ENCODE measurements at places on chromosomes 16 and 17.

- no peak for DNase-seq
Measured at GRCh38 chr16:88194397-88195268, 188.1 kb upstream of the ZNF469 start.

DNA sequence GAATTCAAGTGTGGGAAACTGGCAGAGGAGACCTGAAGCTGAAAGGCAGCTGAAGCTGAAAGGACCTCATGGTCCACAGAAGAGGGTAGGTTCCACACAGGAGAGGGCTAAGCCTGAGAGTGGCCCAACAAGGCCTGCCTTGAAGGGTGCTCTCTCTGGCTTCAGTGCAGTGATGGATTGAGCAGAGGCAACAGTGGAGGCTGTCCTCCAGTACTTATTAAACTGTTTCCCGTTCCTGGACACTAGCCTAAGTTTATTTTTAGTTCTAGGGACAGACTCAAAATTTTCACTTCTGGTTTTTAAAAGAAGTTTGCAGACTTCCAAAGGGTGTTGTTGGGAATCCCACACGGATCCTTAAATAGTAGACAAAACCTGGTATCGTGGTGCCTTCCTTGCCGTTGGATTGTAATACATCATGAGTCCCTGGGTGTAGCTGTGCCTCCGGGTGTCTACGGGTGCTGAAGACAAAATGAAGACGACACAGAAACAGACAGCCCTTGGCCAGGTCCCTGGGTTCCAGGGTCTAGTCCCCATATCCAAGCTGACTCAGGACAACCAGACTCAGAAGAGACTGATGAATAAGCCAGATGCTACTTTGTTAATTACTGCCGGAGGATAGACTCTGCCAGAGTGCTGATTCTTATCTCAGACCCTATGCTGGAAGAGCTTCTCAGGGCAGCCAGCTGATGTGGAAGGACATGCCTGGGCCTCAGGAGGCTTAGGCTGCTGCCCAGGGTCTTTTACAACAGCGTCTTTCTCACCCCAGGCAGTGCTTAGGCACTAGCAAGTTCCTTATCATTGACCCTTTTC lies 7.1 kb upstream of the CMTM4 start:
- DNase-seq = no peak

GRCh38 chr17:70855401-70856054 lies 686.2 kb downstream of the KCNJ2 start:
- no peak for DNase-seq

- DNase-seq = no peak
Measured at GRCh38 chr17:8948462-8948861, 17.0 kb downstream of the PIK3R5 start.

DNA sequence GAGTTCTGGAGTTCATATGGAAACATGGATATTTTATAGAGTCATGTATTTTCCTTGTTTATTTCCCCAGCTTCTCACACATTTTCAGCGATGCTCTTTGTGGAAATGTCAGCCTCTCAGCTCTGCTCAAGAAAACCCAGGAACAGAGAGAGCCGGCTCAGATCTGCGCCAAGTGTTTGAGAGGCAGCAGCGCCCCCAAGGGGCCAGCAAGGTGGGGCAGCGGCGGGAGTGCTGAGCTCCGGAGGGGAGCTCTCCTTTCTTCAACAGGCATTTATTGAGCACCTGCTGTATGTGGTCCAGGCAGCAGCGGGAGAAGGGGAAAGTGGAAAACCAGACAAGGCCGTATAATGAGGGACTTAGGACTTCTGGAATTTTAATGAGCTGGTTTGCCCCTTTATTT lies 421.1 kb upstream of the C16orf82 start:
- peak; percentile 8 for DNase-seq

GRCh38 chr17:6677158-6677831 lies 25.7 kb downstream of the C17orf100 start:
- DNase-seq = no peak

- no peak for DNase-seq
Measured at GRCh38 chr17:28926366-28926765, 23.5 kb upstream of the DHRS13 start.

- DNase-seq = no peak
Measured at GRCh38 chr17:3557768-3558583, at the start of gene TRPV3. TRPV3 (minus strand) TSS chr17:3557812; CDS start chr17:3554850, 2,962 bp downstream.

- DNase-seq = no peak
Measured at GRCh38 chr17:2946144-2946543, 117.3 kb downstream of the OR1D5 start.

DNA sequence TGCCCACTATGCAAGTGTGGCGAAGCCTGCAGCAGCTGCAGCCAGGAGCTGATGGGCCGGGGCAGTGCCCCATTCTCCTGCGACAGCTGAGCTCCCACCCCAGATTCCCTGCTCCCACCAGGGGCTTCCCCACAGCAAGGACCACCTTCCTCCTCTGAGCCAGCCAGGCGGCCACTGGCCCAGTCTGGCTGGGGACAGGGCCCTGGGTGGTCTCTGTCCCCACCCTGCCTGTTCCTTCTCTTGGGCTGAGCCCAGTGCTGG lies 5.6 kb upstream of the NPTX1 start:
- no peak for DNase-seq

GRCh38 chr16:14489460-14489859 lies 140.6 kb downstream of the PARN start:
- DNase-seq = peak; percentile 53

- no peak for DNase-seq
Measured at GRCh38 chr17:72997559-72997958, 94.9 kb downstream of the SLC39A11 start.

- no peak for DNase-seq
Measured at GRCh38 chr17:37191219-37191618, 184.6 kb upstream of the C17orf78 start.

- no peak for DNase-seq
Measured at GRCh38 chr17:64256913-64257807, 5.9 kb downstream of the TEX2 start.

GRCh38 chr17:4583206-4583605 lies 1.1 kb upstream of the SMTNL2 start:
- DNase-seq = no peak

- no peak for DNase-seq
Measured at GRCh38 chr17:10112962-10113361, 85.4 kb downstream of the GAS7 start.

DNA sequence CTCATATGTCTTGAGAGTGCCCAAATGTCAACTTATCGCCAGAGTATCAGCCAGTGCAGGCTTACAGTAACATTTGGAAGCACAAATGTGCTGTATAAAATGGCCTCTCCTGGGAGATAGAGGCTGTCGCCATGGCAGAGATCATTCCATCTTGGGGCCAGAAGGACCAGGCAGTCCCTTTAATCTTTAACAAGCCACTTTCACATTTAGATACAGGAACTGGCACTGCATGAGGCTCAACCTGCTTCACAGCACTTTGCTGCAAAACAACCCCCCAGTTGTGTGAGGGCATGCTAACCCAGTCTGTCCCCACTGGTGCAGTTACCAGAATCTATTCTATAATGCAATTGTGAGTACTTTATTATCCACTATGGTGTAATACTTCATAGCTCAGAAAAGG lies 4.7 kb upstream of the RFFL start:
- DNase-seq = no peak

- no peak for DNase-seq
Measured at GRCh38 chr16:49052846-49053245, 228.8 kb downstream of the CBLN1 start.

- DNase-seq = peak; percentile 88
Measured at GRCh38 chr16:47142821-47143676, 696 bp downstream of the NETO2 start.

GRCh38 chr16:64362193-64362592 lies 759.7 kb downstream of the CDH11 start:
- DNase-seq = peak; percentile 80

DNA sequence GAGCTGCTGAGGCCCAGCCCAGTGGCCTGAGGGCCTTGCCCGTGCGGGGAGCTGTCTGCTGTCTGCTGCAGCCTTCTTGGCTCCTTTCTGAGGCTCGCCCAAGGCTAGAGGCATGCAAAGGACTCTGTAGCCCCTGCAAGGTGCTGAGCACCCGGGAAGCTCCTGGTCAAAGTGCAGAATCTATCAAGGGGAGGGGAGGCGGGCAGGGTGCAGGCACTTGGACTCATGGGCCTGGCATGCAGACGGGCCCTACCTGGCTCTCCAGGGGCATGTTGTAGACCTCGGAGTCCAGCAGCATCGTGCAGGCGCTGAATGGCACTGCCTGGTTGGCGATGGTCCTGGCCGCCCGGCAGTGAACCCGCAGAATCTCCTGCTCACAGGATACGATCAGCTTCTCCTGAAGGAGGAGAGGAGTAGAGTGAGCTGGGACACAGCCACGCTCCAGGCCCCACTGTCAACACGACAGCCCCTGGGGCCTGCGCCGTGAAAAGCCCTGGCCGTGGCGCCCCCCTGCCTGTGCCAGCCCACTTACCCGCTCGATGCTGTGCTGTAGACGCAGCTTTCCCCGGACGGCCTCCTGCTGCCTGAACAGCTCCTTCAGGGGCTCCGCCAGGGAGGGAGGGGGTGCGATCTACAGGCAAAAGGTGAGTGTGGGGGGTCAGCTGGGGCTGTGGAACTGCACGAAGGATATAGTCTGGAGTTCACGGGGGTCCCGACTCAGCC lies 57.2 kb downstream of the ZNF778 start:
- no peak for DNase-seq

GRCh38 chr16:70769761-70770160 lies 31.2 kb downstream of the VAC14 start:
- no peak for DNase-seq

All from ACHN (cell line).